G401 (cell line): ENCODE measurements at places on chromosomes 1 and 21. TPM values are rescaled to one million over a fixed set of nuclear protein-coding genes. Genes with fewer than 3 reads are reported as not detected.

THEM5 gene
- total RNA-seq: not detected in 2 replicates

GRCh38 chr1:111045033-111045722 is 81.5 kb upstream of the LRIF1 start:
- DNase-seq: no peak

FOXD2 gene
- 3.3 and 5.8 TPM in 2 replicates for total RNA-seq

GRCh38 chr1:17187051-17187450 is 17.9 kb upstream of the PADI1 start:
- no peak for DNase-seq

MTX1 gene
- total RNA-seq: 125 and 126 TPM in 2 replicates

- DNase-seq: no peak
These were observed 333.5 kb upstream of the B3GALT2 start for GRCh38 chr1:193519922-193520321.

DNA sequence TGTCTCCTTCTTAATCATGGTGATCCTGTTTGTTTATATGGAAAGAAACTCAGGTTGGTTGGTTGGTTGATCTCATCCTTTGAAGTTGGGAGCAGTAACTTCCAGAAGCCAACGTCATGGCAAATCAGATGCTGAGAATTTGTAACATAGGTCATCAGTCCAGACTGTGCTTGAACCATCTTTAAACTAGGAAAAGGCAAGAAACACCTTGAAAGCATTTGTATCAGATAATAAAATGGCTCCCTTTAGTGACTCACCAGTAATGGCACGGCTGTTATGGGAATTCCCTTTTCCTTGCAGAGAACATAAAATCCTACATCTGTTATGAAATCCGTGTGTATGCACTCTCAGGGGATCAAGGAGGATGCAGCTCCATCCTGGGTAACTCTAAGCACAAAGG is 58.1 kb downstream of the SERBP1 start:
- DNase-seq: no peak

GRCh38 chr1:4650481-4650880 is 3.9 kb upstream of the AJAP1 start:
- no peak for DNase-seq

GRCh38 chr1:9784508-9785133 is 39.1 kb downstream of the CLSTN1 start:
- peak; percentile 72 for DNase-seq

DNA sequence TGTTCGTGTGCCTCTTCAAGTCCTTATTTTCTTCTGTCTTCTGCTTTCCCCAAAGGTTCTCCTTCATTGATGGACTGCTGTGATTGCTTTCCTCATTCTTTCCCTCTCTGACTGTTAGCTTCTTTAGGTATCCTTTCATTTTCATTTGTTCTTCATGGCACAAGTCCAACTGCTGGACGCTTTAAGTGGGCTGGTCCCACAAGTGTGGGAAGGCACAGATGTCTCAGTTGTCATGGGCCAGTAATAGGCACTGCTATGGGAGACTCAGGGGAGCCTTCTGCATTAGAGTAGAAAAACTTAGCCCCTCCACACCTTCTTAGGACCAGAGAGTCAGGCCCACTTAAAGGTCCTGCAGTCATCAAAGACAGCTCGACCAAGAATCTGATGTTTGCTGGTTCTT is 122.3 kb upstream of the C1orf105 start:
- DNase-seq: no peak

DNA sequence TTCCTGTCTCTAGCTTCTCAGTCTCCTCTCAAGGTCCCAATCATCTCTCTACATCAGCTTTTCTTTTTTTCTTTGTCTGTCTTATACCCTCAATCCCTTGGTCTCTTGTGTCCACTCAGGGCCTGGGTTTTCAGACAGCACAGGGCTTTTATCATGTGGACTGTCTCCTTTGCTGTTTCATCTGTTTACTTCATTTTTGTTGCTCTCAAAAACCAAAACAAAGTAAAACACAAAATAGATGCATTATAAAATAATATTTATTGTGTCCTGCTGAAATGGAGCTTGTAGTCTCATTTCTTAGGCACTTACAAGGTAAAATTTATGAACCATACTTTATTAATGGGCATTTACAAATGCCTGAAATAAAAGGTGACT is 17.8 kb upstream of the SLAMF6 start:
- DNase-seq: no peak

- DNase-seq: no peak
These were observed 60.5 kb downstream of the MAP3K7CL start for GRCh38 chr21:29190923-29191331.

DNA sequence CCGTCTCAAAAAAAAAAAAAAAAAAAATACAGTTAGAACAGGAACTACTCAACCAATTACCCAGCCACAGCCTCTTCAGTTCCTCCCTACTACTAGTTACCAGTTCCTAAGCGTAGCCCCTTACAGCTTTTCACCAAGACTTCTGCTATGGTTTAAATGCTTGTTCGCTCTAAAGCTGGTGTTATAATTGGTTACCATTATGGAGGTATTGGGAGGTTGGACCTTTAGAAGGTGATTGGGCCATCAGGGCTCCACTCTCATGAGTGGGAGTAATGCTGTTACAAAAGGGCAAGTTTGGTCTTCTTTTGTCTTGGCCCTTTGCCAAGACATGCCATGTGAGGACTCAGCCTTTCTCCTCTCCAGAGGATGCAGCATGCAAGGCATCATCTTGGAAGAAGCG is 3.0 kb upstream of the SMPDL3B start:
- no peak for DNase-seq

DNA sequence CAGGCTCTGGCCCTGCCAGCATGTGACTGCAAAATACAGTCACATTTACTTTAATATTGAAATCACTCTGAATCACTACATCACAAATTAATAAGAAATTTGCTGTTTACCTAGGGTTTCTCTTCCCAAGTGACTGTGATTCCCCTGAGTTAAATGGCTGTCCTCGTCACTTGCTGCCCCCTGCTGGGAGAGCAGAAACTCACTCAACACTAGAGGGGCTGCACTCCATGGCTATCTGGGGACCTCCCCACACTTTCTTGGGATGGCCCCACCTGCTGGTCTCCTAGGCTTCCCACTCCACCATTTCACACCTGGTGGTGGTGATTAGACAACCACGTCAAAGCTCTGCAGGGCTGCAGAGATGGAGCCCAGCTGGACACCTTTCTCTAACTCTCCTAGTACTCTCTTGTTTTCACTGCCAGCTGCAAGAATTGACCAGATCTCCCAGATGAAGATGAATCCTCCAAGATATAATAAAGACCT is 63.4 kb downstream of the CD2 start:
- DNase-seq: peak; percentile 23

DNA sequence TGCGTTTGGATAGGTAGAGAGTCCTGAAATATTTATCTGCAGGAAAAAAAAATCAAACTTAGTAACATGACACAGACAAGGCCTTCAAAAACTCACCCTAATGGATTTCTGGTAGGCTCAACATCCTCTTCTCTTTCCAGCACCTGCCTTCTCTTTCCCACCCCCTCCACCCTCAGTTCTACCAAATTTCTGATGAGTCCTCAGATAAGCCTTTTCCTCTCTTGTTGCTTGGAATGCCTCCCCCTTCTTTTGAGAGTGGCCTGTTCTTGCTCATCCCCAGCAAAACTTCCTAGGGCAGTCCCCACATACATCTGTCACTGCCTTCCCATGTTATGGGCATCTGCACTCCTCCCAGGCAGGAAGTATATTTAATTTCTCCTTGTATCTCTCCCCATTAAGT is 7.6 kb upstream of the LBR start:
- no peak for DNase-seq

GRCh38 chr1:244599937-244600350 is 53.0 kb upstream of the DESI2 start:
- DNase-seq: no peak

DNA sequence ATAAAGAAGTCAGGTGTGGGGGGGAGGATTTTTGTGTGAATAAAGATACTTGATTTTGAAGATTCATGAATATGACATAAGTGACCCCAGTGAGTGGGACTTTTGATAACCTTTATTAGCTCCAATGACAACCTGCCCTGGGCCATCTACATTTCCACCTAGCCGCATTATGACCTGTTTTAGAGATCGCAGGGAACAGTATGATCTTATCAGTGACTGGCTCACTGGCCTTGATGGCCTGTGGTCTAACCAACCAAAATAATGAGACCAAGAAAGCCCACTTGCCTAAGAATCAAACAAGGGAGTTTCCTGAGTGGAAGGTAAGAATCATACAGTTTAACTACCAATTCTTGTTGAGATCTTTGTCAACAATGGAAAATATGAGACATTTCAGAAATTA is 1.8 kb downstream of the ELAPOR1 start:
- DNase-seq: no peak
